Sigmoid colon (tissue), 7 donors: ENCODE measurements at places on chromosomes 12 and 14. TPM values are rescaled to one million over a fixed set of nuclear protein-coding genes. Genes with fewer than 3 reads are reported as not detected.

- H3K4me1 ChIP-seq = peaks cover 64% of the 10 kb centered on the region
- no peak for DNase-seq
- H3K27me3 ChIP-seq = no peaks in the 10 kb centered on the region
- peak overlapping the region; percentile 97 for H3K27ac ChIP-seq
These were observed 2.8 kb downstream of the ZNF219 start for GRCh38 chr14:21095430-21096205.

ACOT6 gene
- total RNA-seq = not detected

KRT75 gene
- not detected for total RNA-seq

GRCh38 chr12:53590652-53591051 lies 35.5 kb downstream of the ATF7 start:
- H3K4me3 ChIP-seq = no peak overlapping the region
- H3K27ac ChIP-seq = no peak overlapping the region
- H3K36me3 ChIP-seq = no peaks in the 10 kb centered on the region
- no peak for DNase-seq
- peaks cover 38% of the 10 kb centered on the region for H3K4me1 ChIP-seq

DNA sequence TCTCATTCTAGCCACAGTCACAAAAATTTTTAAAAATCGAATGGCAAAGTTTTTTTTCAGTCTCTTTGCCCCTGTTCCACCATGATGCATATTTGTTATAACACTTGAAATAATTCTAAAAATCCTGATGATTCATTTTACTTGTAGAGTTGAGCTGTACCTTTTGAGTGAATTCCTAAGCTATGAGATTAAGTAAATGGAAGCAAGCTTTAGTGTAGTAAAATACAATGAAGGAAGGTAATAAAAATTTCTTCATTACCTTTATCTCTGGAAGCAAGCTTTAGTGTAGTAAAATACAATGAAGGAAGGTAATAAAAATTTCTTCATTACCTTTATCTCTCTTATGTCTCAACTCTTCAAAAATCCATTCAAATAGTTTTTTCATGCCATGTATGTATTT lies 46.1 kb downstream of the TMTC3 start:
- H3K36me3 ChIP-seq = peaks cover 26% of the 10 kb centered on the region
- H3K4me1 ChIP-seq = no peaks in the 10 kb centered on the region
- no peak overlapping the region for H3K4me3 ChIP-seq
- no peak overlapping the region for H3K27ac ChIP-seq
- H3K27me3 ChIP-seq = no peaks in the 10 kb centered on the region

GRCh38 chr12:37547611-37548010 lies 769.0 kb upstream of the ALG10B start:
- no peaks in the 10 kb centered on the region for H3K4me1 ChIP-seq
- no peaks in the 10 kb centered on the region for H3K36me3 ChIP-seq
- H3K27ac ChIP-seq = no peak overlapping the region
- H3K27me3 ChIP-seq = no peaks in the 10 kb centered on the region
- no peak for DNase-seq

- no peaks in the 10 kb centered on the region for H3K36me3 ChIP-seq
- H3K27me3 ChIP-seq = no peaks in the 10 kb centered on the region
- DNase-seq = no peak
- H3K4me3 ChIP-seq = no peak overlapping the region
These were observed 599.3 kb downstream of the SLC6A15 start for GRCh38 chr12:84313323-84313675.

DNA sequence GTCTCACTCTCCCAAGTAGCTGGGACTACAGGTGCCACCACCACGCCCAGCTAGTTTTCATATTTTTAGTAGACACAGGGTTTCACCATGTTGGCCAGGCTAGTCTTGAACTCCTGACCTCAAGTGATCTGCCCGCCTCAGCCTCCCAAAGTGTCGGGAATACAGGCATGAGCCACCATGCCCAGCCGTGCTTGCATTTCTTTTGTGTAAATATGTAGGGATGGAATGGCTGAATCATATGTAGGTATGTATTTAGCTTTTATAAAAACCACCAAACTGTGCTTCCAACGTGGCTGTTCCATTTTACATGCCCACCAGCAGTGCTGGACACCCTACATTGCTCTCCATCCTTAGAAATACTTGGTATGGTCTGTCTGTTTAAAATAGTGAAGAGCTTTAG lies 32.8 kb upstream of the CLMN start:
- DNase-seq = no peak
- H3K4me1 ChIP-seq = no peaks in the 10 kb centered on the region
- no peaks in the 10 kb centered on the region for H3K27me3 ChIP-seq
- no peak overlapping the region for H3K4me3 ChIP-seq
- no peaks in the 10 kb centered on the region for H3K36me3 ChIP-seq
- H3K27ac ChIP-seq = no peak overlapping the region

PRKD1 gene
- 27.1 TPM for total RNA-seq

DNA sequence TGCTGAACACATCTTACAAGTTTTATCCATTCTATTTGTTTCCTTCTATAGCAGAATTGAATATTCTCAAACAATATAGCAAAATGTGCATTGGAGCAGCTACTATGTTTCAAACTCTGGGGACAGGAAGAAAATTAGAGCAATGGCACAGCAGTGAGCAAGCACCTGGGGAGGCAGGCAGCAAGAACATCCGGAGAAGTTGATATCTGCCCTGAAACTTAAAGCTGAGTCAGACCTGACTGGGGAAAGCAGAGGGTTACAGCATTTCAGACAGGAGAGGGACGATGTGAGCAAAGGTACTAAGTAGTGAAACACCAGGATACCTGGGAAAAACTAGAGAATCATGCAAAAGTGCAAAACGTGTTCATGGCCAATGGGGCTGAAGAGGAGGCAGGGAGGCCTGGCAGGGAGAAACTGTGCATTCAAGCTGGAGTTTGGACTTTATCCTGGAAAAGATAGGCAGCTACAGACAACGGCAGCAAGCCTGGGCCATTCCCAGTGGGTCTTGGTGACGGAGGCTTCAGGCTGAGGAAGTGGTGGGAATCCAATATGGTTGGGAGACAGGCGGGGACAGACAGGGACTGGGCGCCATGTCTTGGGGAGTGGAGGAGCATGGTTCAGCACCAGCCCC lies 118.0 kb upstream of the CDKN3 start:
- H3K36me3 ChIP-seq = no peaks in the 10 kb centered on the region
- H3K27ac ChIP-seq = no peak overlapping the region
- H3K27me3 ChIP-seq = no peaks in the 10 kb centered on the region
- DNase-seq = no peak
- no peaks in the 10 kb centered on the region for H3K4me1 ChIP-seq

- H3K4me1 ChIP-seq = no peaks in the 10 kb centered on the region
- no peaks in the 10 kb centered on the region for H3K36me3 ChIP-seq
- H3K27me3 ChIP-seq = no peaks in the 10 kb centered on the region
- no peak overlapping the region for H3K4me3 ChIP-seq
These were observed 11.7 kb upstream of the PTHLH start for GRCh38 chr12:27984275-27984674.

- no peak overlapping the region for H3K4me3 ChIP-seq
- H3K36me3 ChIP-seq = no peaks in the 10 kb centered on the region
- H3K27me3 ChIP-seq = no peaks in the 10 kb centered on the region
- peak overlapping the region; percentile 47 for H3K27ac ChIP-seq
- peak; percentile 90 for DNase-seq
These were observed 20.6 kb downstream of the RDH12 start for GRCh38 chr14:67722293-67722692.

BICDL1 gene
- 0.54 TPM for total RNA-seq

IKZF4 gene
- total RNA-seq = 23.8 TPM

- H3K27ac ChIP-seq = no peak overlapping the region
- no peaks in the 10 kb centered on the region for H3K36me3 ChIP-seq
- no peaks in the 10 kb centered on the region for H3K4me1 ChIP-seq
- H3K27me3 ChIP-seq = no peaks in the 10 kb centered on the region
- no peak for DNase-seq
- no peak overlapping the region for H3K4me3 ChIP-seq
These were observed 1374.6 kb downstream of the FSCB start for GRCh38 chr14:43132441-43132840.

DNA sequence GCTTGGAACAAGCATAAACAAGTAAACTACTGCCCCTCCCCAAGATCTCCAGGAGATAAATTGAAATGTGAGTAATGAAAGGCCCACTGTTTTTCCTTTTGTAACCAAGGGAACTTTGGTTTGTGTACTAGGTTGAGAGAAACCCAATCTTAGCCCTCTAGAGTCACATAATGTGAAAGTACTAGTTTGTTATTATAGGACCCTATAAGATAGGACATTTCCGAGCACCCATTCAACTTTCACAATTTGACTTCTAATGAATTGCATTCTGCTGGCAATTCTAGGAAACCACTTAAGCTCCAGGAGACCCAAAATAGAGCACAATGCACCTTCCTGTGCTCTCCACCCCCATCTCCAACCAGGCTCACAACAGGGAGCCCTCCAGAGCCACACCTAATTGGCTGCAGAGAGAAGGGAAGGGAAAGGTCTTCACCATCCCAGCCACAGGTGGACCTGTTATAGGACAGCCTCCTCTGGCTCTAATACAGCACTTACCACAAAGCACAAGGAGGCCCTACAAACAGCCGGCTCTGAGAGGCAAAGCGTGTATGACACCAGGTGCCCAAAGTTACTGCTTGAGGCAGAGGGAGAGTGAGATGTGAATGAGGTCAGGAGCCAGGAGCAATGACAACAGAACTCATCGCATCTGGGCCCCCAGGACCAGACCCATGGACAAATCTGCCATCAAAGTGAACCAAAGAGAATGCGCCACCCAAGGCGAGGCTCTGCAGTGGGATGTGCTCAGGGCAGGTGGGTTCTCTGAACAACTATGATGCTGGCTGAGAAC lies 163.3 kb upstream of the NTF3 start:
- DNase-seq = no peak
- H3K4me3 ChIP-seq = no peak overlapping the region
- H3K27me3 ChIP-seq = no peaks in the 10 kb centered on the region

SDR9C7 gene
- total RNA-seq = 0.55 TPM

HAL gene
- 0.14 TPM for total RNA-seq

KSR2 gene
- under 0.01 TPM for total RNA-seq

DNA sequence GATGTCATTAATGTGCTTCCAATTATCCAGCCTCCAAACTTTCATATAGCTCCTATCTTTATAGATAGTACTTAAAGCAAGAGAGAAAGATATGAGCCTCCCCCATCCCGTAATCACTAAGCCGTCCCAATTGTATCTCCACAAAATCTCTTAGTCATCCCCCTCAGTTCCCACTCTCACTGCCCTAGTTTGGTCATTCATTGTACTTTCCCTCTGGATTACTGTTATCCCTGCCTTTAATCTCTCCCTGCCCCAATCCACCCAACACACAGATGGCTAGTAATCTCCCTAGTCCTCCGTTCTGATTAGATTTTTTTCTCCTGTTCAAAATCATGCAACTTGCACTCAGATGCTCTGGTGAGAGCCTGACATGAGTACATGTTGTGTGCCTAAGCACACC lies 5.4 kb upstream of the BCAT1 start:
- no peaks in the 10 kb centered on the region for H3K36me3 ChIP-seq
- H3K27me3 ChIP-seq = no peaks in the 10 kb centered on the region
- H3K4me3 ChIP-seq = no peak overlapping the region
- no peak overlapping the region for H3K27ac ChIP-seq
- no peak for DNase-seq
- H3K4me1 ChIP-seq = no peaks in the 10 kb centered on the region

AVPR1A gene
- total RNA-seq = 3.1 TPM

GRCh38 chr14:41397926-41398325 lies 208.8 kb upstream of the LRFN5 start:
- no peak for DNase-seq
- H3K4me3 ChIP-seq = no peak overlapping the region
- H3K27ac ChIP-seq = no peak overlapping the region
- H3K27me3 ChIP-seq = no peaks in the 10 kb centered on the region
- no peaks in the 10 kb centered on the region for H3K4me1 ChIP-seq
- no peaks in the 10 kb centered on the region for H3K36me3 ChIP-seq

GRCh38 chr14:55109836-55110235 lies 19.2 kb upstream of the LGALS3 start:
- no peaks in the 10 kb centered on the region for H3K36me3 ChIP-seq
- H3K27me3 ChIP-seq = no peaks in the 10 kb centered on the region
- no peak for DNase-seq
- H3K4me1 ChIP-seq = no peaks in the 10 kb centered on the region

TTC9 gene
- 0.81 TPM for total RNA-seq

- no peak overlapping the region for H3K4me3 ChIP-seq
- H3K4me1 ChIP-seq = no peaks in the 10 kb centered on the region
- H3K36me3 ChIP-seq = no peaks in the 10 kb centered on the region
- no peak for DNase-seq
- no peak overlapping the region for H3K27ac ChIP-seq
These were observed 456.7 kb downstream of the ZFP36L1 start for GRCh38 chr14:68336165-68336564.

GRCh38 chr12:570921-571794 lies 92.1 kb downstream of the NINJ2 start:
- no peaks in the 10 kb centered on the region for H3K27me3 ChIP-seq
- no peaks in the 10 kb centered on the region for H3K36me3 ChIP-seq
- peak overlapping the region; percentile 60 for H3K4me3 ChIP-seq

LRP6 gene
- 42.8 TPM for total RNA-seq

- no peaks in the 10 kb centered on the region for H3K27me3 ChIP-seq
- no peaks in the 10 kb centered on the region for H3K36me3 ChIP-seq
- DNase-seq = no peak
- H3K27ac ChIP-seq = no peak overlapping the region
- no peak overlapping the region for H3K4me3 ChIP-seq
- peaks cover 35% of the 10 kb centered on the region for H3K4me1 ChIP-seq
These were observed 151.5 kb downstream of the PLXNC1 start for GRCh38 chr12:94299846-94300245.

DNA sequence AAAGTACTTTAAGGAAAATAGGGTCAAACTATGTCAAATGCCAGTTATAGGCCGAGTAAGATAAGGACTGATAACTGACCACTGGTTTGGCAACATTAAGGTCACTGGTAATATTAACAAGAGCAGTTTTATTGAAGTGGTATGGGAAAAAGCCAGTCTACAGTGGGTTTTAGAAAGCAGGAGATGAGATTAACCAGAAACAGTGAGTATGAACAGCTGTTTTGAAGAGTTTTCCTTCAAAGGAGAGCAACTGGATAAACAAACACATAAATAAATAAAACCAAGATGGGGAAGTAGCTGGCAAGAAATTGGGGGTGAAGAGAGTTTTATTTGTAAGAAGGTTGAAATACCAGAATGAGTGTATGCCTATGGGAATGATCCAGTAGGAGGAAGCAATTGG lies 30.3 kb downstream of the KITLG start:
- no peak for DNase-seq
- no peak overlapping the region for H3K4me3 ChIP-seq
- H3K27ac ChIP-seq = peak overlapping the region; percentile 54
- H3K27me3 ChIP-seq = no peaks in the 10 kb centered on the region

GRCh38 chr12:11618046-11618445 lies 31.4 kb upstream of the ETV6 start:
- no peak overlapping the region for H3K27ac ChIP-seq
- H3K4me3 ChIP-seq = no peak overlapping the region
- H3K4me1 ChIP-seq = peaks cover 2% of the 10 kb centered on the region
- H3K36me3 ChIP-seq = no peaks in the 10 kb centered on the region

GRCh38 chr12:50517421-50518048 lies 12.8 kb downstream of the DIP2B start:
- no peak for DNase-seq
- peak overlapping the region; percentile 11 for H3K27ac ChIP-seq
- H3K36me3 ChIP-seq = no peaks in the 10 kb centered on the region
- H3K4me3 ChIP-seq = no peak overlapping the region
- H3K27me3 ChIP-seq = no peaks in the 10 kb centered on the region

- H3K27me3 ChIP-seq = no peaks in the 10 kb centered on the region
- DNase-seq = no peak
- H3K36me3 ChIP-seq = no peaks in the 10 kb centered on the region
- no peak overlapping the region for H3K27ac ChIP-seq
These were observed 1109.8 kb downstream of the TMTC2 start for GRCh38 chr12:83796531-83796930.
